ENCODE measurements at places on chromosomes 2 and 18.

GRCh38 chr2:238031751-238032150 is 29.1 kb upstream of the SCLY start:
- no peak for DNase-seq

- DNase-seq, result no peak
These were observed 51.0 kb upstream of the SERPINB2 start for GRCh38 chr18:63836456-63836855.

GRCh38 chr18:12377556-12378197 is 650 bp upstream of the AFG3L2 start:
- no peak for DNase-seq

- no peak for DNase-seq
These were observed 1.5 kb downstream of the SLC39A10 start for GRCh38 chr2:195658541-195658890.

GRCh38 chr2:45836316-45836715 is 184.8 kb downstream of the PRKCE start:
- DNase-seq, result no peak

- no peak for DNase-seq
These were observed 74.7 kb upstream of the KCNJ3 start for GRCh38 chr2:154623819-154624218.

DNA sequence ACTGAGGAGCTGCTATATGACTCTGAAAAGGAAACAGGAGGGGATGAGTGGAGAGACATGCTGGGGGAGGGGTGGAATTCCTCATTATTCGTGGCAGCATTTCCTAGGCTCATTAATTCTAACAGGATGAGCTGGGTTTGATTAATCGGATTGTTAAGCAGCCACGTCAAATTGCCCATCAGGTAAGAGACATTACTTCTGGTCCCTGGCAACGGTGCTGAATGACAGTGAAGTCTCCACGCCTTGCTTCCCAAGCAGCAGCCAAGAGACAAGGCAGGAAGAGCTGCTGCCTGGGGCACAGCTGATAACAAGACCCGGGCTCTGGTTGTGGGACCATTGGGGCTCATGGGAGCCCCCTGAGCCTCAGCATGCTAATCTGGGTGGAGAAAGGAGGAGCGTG is 86.6 kb downstream of the MARCHF4 start:
- no peak for DNase-seq

GRCh38 chr2:231396058-231396821 is 730 bp downstream of the B3GNT7 start:
- no peak for DNase-seq

- DNase-seq, result peak; percentile 87
These were observed 19.3 kb downstream of the GPR55 start for GRCh38 chr2:230905448-230906421.

DNA sequence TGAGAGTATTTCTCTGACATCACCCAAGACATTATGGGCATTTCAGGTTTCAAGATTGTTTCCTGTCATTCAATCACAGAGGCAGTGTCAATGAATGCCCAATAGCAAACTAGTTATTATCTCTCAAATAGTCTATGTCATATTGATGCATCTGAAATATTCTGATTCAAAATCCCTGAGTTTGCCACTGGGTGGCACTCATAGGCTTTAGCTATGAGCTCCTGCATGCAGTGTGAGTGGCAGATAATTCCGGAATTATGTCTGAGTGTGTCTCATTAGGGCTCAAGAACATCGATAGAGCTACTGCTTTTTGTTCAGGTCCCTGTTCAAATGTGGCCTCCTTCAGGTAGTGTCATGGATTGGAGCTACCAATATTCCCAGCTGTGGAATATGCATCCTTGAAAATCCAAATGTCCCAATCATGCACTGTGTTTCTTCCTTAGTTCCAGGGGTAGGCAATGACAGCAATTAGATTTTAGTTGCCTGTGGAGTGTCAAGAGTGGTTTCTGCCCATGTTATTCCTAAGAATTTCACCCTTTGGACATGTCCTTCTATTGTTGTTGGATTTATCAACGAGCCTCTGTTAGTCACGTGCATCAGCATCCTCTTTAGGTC is 7.8 kb upstream of the OR6B3 start:
- DNase-seq, result peak; percentile 10

- DNase-seq, result no peak
These were observed 68.4 kb downstream of the COPS7B start for GRCh38 chr2:231854616-231855125.

GRCh38 chr2:224151161-224151560 is 112.1 kb upstream of the SERPINE2 start:
- DNase-seq, result no peak

- DNase-seq, result no peak
These were observed 43.8 kb downstream of the APOB start for GRCh38 chr2:20999906-21000645.

GRCh38 chr18:4438938-4439337 is 16.2 kb downstream of the DLGAP1 start:
- no peak for DNase-seq

DNA sequence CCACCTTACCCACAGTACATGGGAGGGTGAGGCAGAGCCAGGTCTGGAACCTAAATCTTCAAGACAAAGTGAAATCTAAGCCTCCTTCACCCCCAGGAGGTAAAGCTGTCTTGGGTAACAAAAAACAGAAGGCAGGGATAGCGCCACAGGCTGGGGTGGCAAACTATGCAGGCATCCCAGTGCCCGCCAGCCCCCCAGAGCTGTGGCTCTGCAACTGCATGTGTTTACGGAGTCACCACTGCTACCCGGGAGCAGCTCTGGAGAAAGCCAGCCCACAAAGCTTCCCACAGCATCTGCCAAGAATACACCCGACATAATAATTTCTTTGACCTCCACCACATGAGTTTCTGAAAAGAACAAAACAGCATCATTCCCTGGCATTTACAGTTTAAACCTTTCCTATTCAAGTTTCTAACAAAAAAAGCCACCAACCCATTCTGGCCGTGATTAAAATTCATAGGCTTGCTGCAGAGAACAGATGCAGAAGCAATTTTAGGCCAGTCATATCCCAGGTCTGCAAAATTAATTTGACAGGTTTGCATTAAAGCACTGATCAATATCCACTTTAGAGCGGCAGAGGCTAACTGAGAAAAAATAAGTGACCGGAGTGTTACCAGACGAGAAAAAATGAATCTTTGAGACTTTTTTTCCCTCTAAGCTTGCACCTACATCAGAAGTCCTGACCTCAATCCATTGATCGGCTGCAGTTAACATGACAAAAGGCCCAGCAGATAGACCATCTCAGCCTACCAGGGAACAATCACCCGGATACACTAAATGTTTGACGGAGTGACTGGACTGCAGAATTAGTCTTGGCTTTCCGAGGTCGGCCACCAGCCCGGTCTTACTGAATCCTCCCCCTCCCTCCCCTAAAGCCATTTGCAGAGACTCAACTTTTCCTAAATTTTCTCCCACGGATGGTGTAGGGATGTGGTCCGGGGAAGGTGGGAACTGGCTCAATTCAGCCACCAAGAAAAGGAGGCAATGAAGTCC is 309.6 kb upstream of the SKOR2 start:
- DNase-seq, result no peak

DNA sequence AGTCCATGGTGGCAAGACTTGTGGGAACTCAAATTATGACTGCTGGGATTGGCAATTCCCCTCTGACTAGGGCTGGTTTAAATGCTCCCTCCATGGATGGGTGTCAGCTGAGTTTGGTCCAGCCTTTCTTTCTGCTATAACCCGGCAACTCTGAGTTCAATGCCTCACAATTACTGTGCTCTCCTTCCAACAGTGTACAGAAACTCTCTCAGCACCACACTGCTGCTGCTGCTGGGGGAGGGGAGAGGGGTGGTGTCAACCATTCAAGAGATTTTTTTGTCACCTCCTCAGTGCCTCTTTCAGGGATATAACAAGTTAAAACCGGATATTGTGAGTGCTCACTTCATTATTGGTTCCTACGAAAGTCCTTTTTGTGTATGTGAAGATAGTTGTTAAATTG is 830.3 kb upstream of the NXPH2 start:
- DNase-seq, result no peak

GRCh38 chr2:122543815-122544214 is 788.4 kb downstream of the TSN start:
- no peak for DNase-seq

GRCh38 chr2:64214281-64215115 is 70.3 kb upstream of the PELI1 start:
- DNase-seq, result no peak

- DNase-seq, result no peak
These were observed 149.3 kb downstream of the VWC2L start for GRCh38 chr2:214560176-214560575.

All from stimulated activated CD4-positive, alpha-beta T cell treated with anti-CD3 and anti-CD28 coated beads, Interleukin-1b, Interleukin-23, amount 100 ng/mL, for 24 hours (primary cell).